ENCODE measurements at places on chromosomes 6 and 20.

GRCh38 chr6:127299522-127300240 lies 33.0 kb downstream of the RNF146 start:
- DNase-seq: no peak

DNA sequence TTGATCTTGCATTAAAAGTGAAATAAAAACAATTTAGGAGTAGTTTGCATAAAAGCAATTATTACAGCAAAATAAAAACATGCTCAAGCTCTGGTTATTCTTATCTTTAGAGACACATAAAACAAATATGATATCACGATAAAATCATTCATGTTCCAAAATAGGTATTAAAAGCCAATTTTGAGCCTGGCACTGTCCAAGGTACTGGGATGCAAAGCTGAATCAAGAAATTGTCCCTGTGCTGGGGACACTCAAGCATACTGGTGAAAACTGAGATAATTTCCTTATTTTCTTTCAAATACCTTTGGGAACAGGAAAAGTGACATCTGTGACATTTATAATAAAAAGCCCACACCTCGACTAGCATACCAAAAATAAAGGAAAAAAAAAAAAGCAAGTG lies 931 bp upstream of the MTCL3 start:
- no peak for DNase-seq

DNA sequence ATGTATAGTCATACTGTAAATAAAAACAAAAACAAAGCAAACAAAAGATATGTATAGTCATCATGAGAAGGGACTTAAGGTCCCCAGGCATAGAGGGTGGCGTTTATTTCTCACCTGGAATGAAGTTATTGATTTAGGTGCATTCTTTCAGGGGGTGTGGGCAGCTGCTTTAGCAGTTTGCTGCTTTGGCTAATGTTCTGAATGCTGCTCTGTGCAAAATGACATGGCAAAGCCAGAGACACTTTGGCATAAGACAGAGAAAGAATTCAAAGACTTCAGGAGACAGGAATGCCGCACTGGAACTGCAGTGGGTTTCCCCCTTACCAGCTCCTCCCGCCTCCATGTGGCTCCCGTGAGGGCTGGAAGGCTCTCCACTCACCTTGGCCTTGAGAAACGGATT lies 36.4 kb upstream of the NELFCD start:
- no peak for DNase-seq

GRCh38 chr20:1758765-1759164 lies 101.2 kb upstream of the SIRPG start:
- DNase-seq: no peak

- no peak for DNase-seq
Observed at GRCh38 chr20:49862607-49863200, 50.1 kb downstream of the SLC9A8 start.

GRCh38 chr6:138514860-138515540 lies 15.7 kb upstream of the NHSL1 start:
- DNase-seq: no peak

- no peak for DNase-seq
Observed at GRCh38 chr6:94215552-94215951, 796.2 kb upstream of the EPHA7 start.

DNA sequence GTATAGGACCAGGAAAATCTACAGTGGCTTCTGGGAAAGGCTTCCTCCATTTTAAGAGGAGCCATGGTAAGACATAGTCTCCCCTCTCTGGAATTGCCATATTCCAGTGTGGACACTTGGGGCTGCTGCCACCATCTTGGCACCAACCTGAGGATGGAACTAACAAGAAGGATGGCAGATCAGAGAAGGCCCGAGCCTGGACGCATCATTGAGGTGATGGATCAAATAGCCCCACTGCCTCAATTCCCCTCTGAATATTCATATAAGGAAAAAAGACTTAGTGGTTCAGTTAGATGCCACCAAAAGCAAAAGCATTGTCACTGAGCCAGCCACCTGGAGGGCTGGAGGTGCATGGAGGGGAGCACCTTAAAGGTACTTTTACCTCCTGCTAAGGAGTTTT lies 25.9 kb downstream of the PLAGL2 start:
- no peak for DNase-seq

DNA sequence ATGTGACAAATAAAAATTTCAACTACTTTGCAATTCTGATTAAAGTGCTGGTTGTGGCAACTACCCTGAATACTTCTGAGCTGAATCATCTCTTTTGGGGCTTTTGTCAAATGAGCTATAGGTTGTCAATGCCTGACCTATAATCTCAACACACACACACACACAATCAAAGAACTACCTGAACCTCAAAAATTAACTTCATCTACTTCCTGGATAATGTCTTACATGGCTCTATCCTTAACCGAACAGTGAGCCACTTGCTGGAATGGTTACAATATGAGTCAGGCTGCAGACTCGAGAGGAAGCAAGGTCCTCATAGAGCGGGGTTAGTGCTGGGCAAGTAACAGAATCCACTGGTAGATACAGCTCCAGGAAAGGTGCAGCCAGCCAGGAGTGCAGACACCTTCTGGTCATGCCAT lies 70.6 kb upstream of the DST start:
- DNase-seq: no peak

- DNase-seq: no peak
Observed at GRCh38 chr6:128754658-128755256, 128.2 kb upstream of the LAMA2 start.

DNA sequence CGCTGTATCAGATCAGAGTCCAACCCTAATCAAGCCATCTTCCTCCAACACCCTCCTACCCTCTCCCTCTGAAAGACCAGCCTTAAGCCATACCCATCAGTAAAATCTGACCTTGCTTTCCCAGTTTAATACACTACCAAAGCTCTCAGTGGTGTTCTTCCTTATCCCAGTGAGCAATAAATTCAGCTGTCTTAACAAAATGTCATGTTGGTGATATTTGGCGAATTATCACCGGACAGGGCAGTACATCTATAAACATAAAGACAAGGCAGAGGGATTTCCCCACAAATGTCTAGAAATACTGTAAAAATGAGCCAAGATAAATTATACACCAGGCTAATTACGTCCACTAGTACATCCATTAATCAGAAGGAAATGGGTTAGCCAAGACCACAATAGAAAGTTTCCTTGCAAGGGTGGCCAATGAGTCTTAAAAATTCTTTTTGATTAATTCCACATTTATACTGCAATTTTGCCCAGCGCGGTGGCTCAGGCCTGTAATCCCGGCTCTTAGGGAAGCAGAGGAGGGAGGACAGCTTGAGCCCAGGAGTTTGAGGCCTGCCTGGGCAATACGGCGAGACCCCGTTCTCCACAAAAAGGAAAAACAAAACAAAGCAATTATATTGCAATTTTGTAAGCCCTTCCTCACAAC lies 905 bp downstream of the RARS2 start:
- DNase-seq: no peak

- no peak for DNase-seq
Observed at GRCh38 chr20:62524505-62524911, 48.7 kb upstream of the GATA5 start.

DNA sequence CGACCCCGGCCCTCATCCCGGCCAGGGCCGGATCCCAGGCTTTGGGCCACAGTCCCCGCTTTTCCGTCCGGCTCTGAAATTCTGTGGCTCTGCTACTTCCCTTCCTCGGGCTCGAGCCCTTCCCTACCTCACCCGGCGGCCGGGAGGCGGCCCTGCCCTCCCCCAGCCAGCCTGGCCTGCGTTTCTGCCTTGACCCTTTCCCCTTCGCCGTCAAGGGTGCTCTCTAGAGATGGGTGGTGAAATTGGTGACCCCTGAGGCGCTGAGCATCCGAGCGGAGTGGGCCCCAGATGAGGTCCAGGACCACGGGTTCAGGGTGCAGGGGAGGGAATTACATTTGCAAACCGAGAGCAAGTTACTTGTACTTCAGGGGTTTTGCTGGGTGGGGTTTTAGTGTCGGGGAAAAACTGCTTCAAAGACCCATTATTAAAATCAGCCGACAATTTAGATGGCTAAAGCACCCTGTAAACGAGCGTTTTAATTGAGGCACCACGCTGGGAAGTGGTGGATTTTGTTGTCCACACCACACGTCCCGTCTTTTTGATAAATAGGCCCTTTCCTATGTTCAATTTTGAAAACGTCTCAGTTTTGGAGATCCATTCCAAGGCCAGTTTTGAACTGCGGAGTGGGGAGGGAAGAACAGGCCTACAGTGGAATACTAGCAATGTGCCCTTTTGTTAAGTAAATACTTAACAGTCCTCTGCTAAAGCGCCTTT lies 9.9 kb downstream of the TFAP2A start:
- no peak for DNase-seq

DNA sequence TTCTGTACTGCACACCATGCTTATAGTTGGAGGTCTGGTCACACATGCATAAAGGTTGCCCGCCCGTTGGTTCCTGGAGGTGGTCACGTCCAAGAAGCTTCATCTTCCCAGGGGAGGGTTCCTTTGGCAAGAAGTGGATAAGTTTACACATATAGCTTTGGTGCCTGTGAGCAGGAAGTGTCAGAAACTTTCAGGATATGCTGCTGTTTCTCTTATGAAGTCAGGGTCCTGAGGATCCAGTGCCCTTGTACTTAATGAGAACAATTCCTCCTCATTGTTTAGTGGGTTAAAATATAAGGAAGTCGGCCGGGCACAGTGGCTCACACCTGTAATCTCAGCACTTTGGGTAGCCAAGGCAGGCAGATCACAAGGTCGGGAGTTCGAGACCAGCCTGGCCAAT lies 115.5 kb upstream of the DUSP22 start:
- DNase-seq: no peak

DNA sequence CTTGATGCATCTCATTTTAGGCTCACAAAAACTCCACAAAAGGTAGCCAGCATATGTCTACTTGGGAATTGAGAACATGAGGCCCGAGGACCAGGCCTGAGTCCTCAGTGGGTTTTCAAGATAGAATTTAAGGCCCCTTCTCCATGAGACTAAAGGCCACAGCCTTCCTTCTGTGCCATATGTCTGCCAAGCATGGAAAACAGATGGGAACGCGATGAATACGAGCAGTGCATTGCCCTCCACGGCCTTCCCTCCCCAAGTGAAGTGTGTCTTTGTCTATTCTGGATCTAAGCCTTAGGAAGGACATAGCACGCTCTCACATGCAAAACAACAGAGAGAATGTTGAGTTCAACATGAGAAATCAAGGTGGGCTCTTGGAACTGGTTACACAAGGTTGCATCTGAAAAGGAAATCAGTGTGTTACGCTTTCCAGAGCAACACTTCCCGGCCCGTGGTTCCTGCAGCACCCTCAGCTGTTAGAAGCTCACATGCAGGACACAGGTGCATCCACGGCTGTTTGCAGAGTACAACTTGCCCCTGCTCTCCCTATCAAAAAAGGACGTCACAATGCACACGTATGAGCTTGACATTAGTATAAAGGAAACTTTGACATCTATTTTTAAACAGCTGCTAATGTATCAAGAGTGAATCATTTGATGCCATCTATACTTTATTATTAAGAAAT lies 229.9 kb downstream of the NRN1 start:
- no peak for DNase-seq

GRCh38 chr6:139175389-139175948 lies 40.6 kb downstream of the HECA start:
- no peak for DNase-seq

GRCh38 chr6:36633370-36633769 lies 39.2 kb downstream of the SRSF3 start:
- no peak for DNase-seq

- DNase-seq: no peak
Observed at GRCh38 chr6:17957498-17957897, 29.9 kb downstream of the KIF13A start.

GRCh38 chr6:34462551-34462971 lies 3.3 kb upstream of the PACSIN1 start:
- peak; percentile 59 for DNase-seq

- DNase-seq: no peak
Observed at GRCh38 chr6:161922631-161923119, 648.8 kb upstream of the AGPAT4 start.

DNA sequence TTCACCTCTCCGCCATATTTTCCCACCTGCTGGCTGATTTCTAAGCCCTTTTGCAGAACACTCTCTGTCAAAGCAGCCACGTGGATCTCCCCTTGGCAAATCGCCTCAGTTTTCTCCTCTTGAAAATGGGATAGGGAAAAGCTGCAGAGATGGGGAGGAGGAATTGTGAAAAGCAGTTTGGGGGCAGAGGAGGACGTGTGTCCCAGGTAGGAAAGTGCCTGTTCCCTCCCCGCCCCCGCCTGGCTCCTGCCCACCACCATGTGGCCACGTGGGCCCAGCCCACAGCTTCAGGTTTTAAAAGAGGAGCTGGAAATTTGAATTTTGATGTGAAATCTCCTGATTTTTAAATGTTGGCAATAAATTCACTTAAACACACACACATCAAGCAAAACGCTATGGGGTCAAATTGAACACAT lies 3.6 kb upstream of the CEBPB start:
- DNase-seq: no peak

DNA sequence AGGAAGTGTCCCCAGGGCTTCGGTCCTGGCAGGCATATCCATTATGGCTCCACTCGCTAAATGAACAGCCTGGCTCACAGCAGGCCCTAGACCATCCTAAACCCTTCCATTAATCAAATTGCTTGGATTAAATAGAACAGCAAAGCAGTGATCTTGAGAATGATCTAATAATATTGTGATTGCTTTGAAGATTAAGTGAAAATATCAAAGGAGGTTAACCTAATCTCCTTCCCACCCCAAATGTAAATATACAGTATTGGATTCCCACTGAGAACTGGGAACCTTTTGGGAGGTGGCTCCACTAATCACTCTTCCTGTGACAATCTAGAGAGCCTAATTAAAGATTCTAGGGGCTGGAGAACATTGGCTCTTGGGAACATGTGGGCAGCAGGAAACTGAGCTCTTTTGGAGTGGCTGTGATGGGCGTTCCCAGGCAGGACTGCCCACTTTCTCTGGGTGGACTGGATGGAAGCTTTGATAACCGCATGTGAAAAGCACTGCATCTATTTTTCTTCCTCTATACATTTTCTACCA lies 68.3 kb upstream of the FRMD1 start:
- DNase-seq: no peak

DNA sequence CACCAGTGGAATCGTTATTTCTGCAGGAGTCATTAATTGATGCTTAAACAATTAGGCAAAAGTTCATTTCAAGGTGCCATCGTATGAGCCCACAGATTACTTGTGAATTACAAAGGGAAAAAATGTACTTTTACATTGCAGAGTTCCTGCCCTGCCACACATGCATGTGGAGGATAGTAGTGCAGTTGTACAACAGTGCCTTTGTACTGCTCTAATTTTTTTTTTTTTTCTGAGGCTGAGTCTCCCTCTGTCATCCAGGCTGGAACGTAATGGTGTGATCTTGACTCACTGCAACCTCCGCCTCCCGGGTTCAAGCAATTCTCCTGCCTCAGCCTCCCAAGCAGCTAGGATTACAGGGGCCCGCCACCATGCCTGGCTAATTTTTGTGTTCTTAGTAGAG lies 26.0 kb upstream of the SYNJ2 start:
- no peak for DNase-seq

DNA sequence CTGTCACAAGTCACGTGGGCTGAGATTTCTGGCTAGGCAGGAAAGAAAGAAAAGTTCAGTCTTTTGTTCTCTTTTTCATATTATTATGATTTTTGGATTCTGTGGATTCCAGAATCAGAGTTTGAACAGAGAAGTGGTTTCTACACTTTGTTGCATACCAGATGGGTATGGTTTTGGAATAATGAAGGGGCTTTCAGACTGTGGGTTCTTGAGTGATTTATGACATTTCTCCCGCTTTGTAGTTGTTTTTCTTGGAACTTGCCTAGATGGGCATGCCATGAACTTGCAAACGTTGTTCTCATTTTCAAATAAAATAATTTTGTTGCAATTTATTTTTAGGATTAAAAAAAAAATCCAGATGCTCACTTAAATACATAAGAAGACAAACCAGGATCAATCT lies 34.4 kb downstream of the CBFA2T2 start:
- DNase-seq: no peak

Measured in iPS DF 19.7 (cell line).